ENCODE measurements at places on chromosomes 5 and 9. TPM values are rescaled to one million over a fixed set of nuclear protein-coding genes. Genes with fewer than 3 reads are reported as not detected.

PCDHB9 gene
- 2.1 TPM for total RNA-seq

LHFPL2 gene
- 24.6 TPM for total RNA-seq

SCAMP1 gene
- 30.7 TPM for total RNA-seq

TAF1L gene
- not detected for total RNA-seq

CCDC112 gene
- total RNA-seq = 5.8 TPM

- DNase-seq = no peak
These were observed 133.0 kb downstream of the C9orf50 start for GRCh38 chr9:129487658-129488483.

- no peak for DNase-seq
These were observed 2.5 kb downstream of the PDCD1LG2 start for GRCh38 chr9:5512658-5513452.

- no peak for DNase-seq
These were observed 305.4 kb upstream of the IRX4 start for GRCh38 chr5:2188137-2188536.

DNA sequence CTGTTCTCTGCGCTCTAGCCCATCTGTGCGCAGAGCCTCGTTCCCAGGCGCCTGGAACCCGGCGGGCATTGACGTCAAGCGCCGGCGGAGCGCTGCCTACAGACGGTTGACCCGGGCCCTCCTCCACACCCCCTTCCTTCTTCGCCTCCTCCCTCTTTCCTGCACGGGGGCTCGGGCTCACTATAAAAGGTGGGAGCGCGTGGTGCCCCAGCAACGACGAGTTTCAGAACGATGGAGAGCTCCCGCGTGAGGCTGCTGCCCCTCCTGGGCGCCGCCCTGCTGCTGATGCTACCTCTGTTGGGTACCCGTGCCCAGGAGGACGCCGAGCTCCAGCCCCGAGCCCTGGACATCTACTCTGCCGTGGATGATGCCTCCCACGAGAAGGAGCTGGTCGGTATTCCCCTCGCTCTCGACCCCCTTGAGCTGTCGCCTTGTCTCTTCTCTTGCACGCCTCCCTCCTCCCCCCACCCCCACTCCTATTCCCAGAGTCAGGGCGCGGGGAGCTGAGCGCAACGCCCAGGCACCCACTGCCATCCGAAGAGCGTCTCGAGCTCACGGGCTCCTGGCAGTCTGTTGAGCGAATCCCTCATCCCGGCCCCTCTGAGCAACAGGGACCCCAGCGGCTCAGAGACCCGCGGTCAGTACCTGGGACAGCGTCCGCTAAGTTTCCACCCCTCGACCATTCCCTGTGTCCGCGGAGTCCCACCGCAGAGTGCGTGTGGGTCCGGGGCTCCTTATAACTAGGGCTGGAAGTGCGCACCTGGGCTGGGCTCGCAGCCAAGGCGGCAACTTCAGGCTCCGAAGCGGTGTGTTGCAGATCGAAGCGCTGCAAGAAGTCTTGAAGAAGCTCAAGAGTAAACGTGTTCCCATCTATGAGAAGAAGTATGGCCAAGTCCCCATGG is at the start of gene CARTPT:
CARTPT (plus strand) TSS at position 213 of the 902 bp plus-strand sequence; CDS start at position 232, 19 bp downstream.
- DNase-seq = peak; percentile 70

GRCh38 chr5:98004463-98004862 is 769.0 kb upstream of the RGMB start:
- DNase-seq = no peak

DNA sequence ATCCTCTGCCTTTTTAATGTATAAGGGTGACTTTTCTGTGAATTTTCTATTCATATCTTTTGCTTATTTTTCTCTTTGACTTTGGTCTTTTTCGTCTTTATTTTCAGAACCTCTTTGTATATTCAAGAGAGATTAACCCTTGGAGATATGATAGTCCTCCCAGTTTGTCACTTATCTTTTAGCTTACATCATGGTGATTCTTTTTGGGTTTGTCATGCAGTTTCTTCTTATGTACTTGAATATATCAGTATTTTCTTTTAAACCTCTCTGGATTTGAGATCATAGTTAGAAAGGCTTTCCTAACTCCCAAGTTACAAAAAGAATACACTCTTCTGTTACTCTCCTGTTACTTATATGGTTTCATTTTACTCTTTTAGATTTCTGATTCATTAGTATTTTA is 27.5 kb upstream of the GPR21 start:
- DNase-seq = no peak

DNA sequence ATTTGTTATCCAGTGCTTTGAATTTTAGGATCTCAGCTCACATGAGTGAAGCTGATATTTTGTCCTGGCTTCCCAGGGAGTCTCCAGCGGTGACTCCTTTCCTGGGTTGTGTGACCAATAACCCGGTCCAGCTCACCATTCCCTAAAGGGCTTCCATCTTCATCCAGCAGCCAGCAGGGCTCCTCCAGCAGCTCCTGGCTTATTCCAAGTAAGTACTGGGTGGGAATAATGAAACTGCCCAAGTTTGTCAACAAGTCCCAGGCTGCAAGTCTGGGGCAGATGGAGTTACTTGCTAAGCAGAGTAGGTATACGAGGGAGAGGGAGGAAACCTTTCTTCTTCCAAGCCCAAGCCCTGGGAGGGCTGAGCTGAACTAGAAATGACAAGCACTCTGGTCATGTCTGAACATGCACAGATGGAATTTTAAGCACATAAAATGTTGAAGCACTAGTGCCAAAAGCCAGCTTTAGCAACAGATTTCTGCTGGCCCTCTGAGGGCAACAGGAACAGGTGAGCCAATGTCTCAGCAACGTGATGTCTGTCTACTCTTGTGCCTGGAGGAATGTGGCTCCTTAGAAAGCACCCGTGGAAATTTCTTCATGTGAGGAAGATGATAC is 153.7 kb upstream of the DAPK1 start:
- peak; percentile 62 for DNase-seq

DNA sequence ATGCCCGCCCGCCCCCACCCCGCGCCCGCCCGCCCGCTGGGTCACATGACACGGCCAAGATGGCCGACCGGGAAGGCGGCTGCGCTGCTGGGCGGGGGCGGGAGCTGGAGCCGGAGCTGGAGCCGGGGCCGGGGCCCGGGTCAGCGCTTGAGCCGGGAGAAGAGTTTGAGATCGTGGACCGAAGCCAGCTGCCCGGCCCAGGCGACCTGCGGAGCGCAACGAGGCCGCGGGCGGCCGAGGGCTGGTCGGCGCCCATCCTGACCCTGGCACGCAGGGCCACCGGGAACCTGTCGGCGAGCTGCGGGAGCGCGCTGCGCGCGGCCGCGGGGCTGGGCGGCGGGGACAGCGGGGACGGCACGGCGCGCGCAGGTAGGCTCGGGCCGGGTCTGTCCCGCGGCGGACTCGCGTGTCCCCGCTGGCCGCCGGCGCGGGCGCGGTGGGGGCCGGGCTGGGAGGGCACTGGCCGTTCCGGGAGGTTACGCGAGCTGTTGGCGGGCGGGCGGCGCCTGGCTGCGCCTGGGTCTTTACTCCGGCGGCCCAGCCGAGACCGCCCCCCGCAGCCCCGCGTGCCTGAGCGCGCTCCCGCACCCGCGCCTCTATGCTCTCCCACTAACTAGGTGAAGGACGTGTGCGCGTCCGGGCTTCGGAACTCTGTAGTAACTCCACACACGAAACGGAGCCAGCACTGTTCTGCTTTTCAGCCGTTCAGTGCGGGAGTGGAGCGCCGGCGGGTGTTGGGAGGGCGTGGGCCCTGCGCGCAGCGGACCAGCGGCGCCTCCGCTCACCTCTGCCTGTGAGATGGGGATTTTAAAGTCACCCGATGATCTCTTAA is at the start of gene RUFY1:
RUFY1 (plus strand) TSS at position 44 of the 832 bp plus-strand sequence; CDS start at position 60, 16 bp downstream.
- no peak for DNase-seq

DNA sequence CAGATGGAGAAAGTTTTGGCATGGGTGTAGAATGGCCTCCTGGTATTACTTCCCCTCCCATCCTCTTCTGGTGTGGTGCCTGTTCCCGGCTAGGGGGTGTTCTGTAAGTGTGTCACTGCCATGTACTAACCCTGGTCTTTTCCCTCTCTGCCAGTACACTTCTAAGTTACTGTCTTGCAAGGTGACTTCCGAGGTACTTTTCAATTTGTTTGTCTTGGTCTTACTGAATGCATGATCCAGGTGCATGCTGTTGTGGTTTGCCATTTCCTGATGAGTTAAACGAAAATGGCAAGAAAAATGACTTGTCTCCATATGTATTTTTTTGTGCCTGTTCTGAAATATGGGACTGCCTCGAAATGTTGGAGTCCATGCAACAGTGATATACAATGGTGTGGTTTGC is 46.0 kb downstream of the C9orf152 start:
- no peak for DNase-seq

DNA sequence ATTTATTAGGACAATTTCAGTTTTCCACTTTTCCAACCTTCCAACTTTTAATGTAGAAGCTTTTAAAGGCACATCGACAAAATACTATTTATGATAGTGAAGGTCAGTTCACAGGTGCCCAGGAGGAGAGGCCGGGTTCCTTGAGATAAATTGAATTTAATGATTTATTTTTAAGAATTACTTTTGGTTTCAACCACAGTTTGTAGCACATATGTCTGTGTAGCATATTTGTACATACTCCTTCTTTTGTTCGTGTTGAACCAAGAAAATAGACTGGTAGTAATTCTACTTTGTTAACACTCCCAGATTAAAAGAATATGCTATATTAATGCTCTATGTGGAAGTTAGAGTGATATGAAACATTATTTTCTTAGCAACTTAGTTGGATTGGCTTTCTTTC is 46.7 kb downstream of the NTRK2 start:
- DNase-seq = no peak

DNA sequence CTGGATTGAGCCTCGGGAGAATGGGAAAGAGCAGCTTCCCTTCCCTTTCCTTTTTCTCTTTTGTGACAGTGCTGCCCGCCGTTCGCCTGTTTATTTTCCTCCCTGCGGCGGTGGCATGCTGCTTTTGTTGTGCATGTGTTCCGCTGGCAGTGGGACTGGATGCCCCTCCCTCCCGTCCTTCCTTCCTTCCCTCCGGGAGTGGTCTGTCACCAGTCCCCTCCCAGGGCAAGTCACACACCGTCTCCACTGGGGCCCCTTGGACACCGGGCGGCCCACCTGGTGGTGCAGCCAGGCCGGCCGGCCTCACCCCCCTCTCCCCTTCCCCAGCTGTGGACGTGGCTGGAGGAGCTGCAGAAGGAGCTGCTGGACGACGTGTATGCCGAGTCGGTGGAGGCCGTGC is 214.7 kb downstream of the TRIO start:
- no peak for DNase-seq

DNA sequence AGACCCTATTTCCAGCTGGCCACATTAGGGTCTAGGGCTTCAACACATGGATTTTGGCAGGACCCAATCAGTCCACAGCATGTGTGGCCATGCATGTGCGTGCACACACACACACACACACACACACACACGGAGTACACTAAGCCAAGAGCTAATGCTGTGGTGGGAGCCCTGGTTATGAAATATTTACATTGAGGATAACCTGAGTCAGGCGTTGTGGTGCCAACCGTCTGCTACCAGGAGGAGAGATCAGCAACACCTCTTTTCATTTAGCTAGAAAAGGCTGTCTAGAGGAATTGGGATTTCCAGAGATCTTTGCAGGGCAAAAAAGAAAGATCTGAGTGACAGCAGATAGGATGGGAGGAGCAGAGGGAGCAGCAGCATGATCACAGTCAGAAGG is 141.5 kb downstream of the TRPM3 start:
- DNase-seq = no peak

GRCh38 chr5:149002761-149003689 is 59.8 kb downstream of the SH3TC2 start:
- DNase-seq = peak; percentile 78

GRCh38 chr5:56656846-56657726 is 158.3 kb upstream of the MAP3K1 start:
- no peak for DNase-seq

DNA sequence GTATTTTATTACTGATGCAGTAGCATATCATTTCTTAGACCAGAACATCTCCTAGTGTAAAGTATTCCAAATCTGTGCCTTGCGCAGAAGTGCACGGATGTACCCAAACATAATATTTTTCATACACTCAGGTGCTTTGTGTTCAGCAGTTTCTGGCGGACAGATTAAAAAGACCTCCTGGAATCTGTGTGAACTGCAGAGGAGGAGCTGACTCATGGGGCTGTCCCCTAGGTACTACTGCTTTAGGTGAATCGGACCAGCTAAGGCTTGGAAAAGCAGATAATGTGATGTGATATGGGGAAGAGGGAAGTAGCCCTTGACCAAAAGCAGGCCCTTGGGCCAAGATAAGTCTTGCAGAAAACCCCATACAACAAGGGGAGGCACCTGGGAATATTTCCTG is 310.1 kb downstream of the PLK2 start:
- DNase-seq = no peak

DNA sequence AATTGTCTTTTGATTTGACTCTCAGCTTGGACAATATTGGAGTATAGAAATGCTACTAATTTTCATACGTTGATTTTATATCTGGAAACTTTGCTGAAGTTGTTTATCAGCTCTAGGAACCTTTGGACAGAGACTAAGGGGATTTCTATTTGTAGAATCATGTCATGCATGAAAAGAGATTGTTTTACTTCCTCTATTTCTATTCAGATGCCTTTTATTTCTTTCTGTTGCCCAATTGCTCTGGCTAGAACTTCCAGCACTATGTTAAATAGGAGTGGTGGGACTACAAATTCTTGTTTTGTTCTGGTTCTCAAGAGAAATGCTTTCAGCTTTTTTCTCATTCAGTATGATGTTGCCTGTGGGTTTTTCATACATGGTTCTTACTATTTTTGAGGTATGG is 112.8 kb upstream of the CDH12 start:
- no peak for DNase-seq

DNA sequence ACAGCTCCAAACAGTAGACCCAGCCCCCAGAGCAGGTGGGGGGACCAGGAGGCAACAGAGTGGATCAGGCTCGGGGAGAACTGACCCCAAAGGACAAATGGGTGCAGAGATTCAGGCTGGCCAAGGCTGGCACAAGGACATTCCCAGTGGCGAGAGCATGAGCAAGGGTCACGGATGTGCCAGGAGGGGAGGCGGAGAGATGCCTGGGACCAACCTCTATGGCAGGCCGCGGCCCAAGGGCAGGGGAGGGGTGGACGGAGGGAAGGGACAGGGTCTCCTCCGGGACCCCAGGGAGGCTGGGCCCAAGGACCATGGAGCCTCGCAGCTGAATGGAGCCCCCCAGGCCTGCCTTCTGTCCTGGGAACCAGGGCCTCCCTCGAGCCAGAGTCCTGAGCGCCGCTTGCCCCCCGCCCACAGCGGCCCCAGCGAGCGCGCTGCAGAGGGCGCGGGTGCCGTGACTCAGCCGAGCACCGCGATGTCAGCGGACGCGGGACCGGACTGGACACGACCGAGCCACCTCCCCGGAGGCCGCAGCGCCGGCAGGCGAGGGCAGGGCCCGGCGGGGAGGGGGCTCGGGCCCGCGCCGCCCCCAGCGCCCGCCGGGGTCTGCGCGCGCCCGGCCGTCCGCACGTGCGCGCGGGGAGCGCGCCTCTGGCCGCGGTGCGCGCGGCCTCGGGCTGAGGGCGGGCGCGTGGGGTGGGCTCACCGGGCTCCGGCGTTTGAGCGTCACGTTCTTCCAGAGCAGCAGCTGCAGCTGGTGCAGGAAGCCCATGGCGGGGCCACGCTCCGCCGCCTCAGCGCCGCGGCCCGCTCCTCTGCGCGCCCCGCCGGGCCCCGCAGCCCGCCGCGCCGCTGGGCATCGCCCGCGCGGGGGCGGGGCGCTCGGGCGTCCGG is at the start of gene ABCA2:
ABCA2 (minus strand) TSS at position 869 of the 894 bp plus-strand sequence; CDS start at position 772, 97 bp downstream.
- DNase-seq = no peak

GRCh38 chr5:98492258-98492657 is 281.2 kb upstream of the RGMB start:
- DNase-seq = no peak

- no peak for DNase-seq
These were observed 145.4 kb upstream of the PITX1 start for GRCh38 chr5:135179308-135179980.
